ENCODE measurements at places on chromosomes 4 and X.

DNA sequence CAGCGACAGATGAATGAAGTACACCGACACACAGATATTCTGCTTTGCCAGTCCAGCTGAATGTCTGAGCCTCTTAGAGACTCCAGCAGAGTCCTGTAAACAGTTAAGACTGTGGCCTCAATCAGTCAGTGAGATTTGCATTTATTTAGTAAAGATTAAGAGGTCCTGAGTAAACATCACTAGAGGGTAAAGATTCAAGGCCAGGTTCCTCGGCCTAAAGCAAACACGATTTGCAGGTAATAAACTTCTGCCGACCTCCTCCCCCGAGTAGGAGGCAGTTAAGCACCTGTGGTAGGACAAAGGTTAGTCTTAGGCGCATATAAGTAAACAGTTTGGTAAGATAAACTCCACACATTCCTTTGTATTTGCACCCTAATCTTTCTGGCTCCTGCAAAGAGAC lies 99.6 kb downstream of the CFAP47 start:
- DNase-seq = no peak

DNA sequence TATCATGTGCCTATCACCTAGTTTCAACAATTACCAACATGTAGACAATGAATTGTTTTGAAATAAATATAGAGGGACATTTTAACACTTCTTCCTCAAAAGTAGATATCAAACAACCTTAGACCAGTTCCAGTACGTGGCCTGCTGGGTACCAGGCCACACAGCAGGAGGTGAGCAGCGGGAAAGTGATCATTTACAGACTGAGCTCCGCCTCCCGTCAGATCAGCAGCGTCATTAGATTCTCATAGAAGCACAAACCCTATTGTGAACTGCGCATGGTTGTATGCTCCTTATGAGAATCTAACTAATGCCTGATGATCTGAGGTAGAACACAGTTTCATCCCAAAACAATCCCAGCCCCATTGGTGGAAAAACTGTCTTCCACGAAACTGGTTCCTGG lies 6.5 kb downstream of the BBS7 start:
- no peak for DNase-seq

DNA sequence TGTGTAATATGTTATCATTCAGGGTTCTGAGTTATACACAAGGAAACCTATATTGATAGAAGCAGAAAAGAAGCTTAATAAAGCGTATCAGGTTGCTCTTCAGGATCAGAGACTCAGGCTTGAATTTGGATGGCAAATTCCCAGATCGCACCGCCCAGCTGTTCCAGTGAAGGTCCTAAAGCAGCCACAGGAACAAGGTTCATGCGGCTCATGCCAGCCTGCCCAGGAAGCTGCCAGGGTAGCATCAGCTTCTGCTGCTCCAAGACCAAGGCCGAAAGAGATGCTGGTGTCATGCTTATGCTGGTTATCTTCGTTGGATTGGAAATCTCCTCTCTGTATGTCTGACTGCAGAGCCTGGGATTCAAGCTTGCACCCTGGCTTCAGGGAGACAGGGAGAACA lies 127.7 kb downstream of the MANBA start:
- no peak for DNase-seq

- no peak for DNase-seq
Measured at GRCh38 chr4:61442936-61443335, 242.8 kb downstream of the ADGRL3 start.

GRCh38 chr4:125104616-125105015 lies 210.1 kb upstream of the FAT4 start:
- no peak for DNase-seq

- no peak for DNase-seq
Measured at GRCh38 chr4:42483426-42484379, 86.4 kb downstream of the SHISA3 start.

GRCh38 chr4:73918058-73918457 lies 48.9 kb downstream of the CXCL1 start:
- DNase-seq = no peak

- no peak for DNase-seq
Measured at GRCh38 chrX:140355922-140356321, 148.9 kb downstream of the SOX3 start.

GRCh38 chr4:52588097-52588496 lies 71.0 kb downstream of the USP46 start:
- no peak for DNase-seq

- no peak for DNase-seq
Measured at GRCh38 chr4:18110099-18110498, 88.5 kb upstream of the LCORL start.

DNA sequence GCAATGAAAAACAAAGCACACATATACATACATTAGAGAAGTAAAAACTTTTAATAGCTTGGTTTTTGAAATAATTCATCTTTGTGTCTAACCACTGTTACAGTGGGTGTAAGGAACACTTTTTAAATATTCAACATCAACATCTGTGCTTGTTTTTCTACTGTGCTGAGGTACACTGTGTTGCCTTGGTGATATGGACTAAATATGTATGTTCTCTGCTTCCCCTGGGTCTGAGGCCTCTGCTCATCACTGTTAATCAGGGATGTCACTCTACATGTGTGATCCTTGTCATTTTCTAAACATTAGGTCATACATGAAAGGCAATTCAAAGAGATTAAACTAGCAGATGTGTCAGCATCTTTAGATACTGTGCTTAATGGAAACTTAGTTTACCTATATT lies 10.9 kb downstream of the MCTS1 start:
- no peak for DNase-seq

GRCh38 chr4:45121426-45121975 lies 395.1 kb upstream of the GNPDA2 start:
- DNase-seq = no peak

GRCh38 chrX:125604448-125604847 lies 284.8 kb downstream of the TEX13C start:
- DNase-seq = no peak

GRCh38 chr4:89254847-89255246 lies 52.8 kb downstream of the GPRIN3 start:
- no peak for DNase-seq

DNA sequence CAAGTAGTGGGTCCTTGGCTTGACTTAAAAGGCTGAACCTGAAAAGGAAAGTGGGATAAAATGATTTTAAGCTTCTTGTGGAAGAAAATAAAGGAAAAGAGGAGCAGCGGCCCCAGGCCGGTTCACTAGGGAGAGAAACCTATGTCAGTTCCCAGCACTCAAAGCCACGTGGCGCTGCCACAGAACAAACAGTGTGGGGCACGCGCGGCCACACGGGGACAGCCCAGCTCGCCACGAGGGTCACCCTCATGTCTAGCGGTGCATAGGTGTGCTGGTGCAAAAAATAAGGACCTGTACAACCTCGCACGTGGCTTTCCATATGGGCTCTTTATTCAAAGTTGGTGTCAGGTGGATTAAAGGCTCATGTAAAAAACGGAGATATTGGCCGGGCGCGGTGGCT lies 17.1 kb downstream of the MSANTD1 start:
- no peak for DNase-seq

All from SHP77 treated with DMSO at 0.1 percent for 48 hours (cell line).